ENCODE measurements at places on chromosomes 13 and 19. TPM values are rescaled to one million over a fixed set of nuclear protein-coding genes. Genes with fewer than 3 reads are reported as not detected.

- DNase-seq = peak; percentile 48
Measured at GRCh38 chr19:47152632-47153031, 22.0 kb downstream of the SAE1 start.

- no peak for DNase-seq
Measured at GRCh38 chr13:45373162-45373547, 32.2 kb upstream of the TPT1 start.

- DNase-seq = no peak
Measured at GRCh38 chr13:113880651-113881611, 17.1 kb upstream of the GAS6 start.

GRCh38 chr13:91211510-91211909 is 136.0 kb upstream of the MIR17HG start:
- no peak for DNase-seq

GRCh38 chr13:49627831-49628652 is at the start of gene ARL11:
Gene ARL11, plus strand, starts transcription at chr13:49628507. Its CDS starts 1,941 bp downstream, at chr13:49630448.
- peak; percentile 31 for DNase-seq

GRCh38 chr19:10269333-10270179 is 1.4 kb upstream of the ICAM1 start:
- DNase-seq = peak; percentile 89

DNA sequence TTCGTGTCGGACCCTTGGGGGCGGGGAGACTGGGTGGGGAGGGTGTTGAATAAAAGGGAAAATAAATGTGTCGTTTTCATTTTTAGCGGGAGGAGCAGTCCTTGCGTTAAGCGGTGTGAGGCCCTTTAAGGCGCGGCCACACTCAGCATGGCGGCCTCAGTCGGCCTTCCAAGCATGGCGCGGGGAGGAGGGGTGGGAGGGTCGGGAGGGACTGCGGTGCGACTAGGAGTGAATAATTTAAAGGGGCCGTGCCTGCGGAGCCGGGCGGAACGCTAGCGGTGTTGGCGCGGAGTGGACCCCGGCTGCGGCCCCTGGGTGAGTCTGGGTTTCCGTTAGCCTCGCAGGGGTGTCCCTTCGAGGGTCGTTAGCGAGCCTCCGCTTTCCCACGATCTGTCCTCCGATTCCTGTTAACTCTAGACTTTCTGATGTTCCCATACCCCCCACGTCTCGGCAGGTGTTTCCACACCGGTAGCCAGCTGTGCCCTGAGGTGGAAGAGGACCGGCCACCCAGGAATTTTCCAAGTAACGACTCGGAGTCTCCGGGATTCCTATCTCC is 1.5 kb upstream of the PNPLA6 start:
- peak; percentile 93 for DNase-seq

Gene LRCH1
- total RNA-seq = 14.1 TPM

Gene SLC6A16
- total RNA-seq = 0.27 TPM

Gene CPAMD8
- 9.3 TPM for total RNA-seq

All from hepatocyte (in vitro differentiated cells).